ENCODE measurements at places on chromosomes 6 and 20.

DNA sequence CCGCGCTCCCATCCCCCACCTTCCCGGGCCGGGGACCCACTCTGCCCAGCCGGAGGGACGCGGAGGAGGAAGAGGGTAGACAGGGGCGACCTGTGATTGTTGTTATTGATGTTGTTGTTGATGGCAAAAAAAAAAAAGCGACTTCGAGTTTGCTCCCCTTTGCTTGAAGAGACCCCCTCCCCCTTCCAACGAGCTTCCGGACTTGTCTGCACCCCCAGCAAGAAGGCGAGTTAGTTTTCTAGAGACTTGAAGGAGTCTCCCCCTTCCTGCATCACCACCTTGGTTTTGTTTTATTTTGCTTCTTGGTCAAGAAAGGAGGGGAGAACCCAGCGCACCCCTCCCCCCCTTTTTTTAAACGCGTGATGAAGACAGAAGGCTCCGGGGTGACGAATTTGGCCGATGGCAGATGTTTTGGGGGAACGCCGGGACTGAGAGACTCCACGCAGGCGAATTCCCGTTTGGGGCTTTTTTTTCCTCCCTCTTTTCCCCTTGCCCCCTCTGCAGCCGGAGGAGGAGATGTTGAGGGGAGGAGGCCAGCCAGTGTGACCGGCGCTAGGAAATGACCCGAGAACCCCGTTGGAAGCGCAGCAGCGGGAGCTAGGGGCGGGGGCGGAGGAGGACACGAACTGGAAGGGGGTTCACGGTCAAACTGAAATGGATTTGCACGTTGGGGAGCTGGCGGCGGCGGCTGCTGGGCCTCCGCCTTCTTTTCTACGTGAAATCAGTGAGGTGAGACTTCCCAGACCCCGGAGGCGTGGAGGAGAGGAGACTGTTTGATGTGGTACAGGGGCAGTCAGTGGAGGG is 2.8 kb downstream of the SOX4 start:
- DNase-seq: peak; percentile 16

- peak; percentile 78 for DNase-seq
These were observed 5.6 kb upstream of the PHACTR3 start for GRCh38 chr20:59598625-59599310.

GRCh38 chr6:137873273-137873762 is 6.3 kb downstream of the TNFAIP3 start:
- DNase-seq: no peak

GRCh38 chr6:36984581-36985416 is 1.2 kb downstream of the MTCH1 start:
- DNase-seq: peak; percentile 30

DNA sequence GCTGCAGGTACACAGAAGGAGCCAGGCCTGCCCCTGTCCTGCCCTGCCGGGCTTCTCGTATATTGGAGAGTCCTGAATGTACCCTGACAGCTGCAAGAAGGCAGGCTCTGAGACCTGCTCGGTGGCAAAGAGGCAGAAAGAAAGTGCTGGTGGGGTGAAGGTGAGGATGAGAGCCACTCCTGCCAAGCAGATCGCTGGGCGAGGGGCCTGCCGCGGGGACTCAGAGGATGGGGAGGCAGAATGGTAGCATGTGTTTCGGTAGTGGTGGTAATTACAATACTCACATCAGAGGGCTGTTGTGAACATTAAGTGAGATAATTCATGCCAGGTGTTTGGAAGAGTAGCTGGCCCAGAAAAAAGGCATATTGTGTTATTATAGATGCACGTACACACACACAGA is 56.6 kb upstream of the SLC22A23 start:
- DNase-seq: no peak

DNA sequence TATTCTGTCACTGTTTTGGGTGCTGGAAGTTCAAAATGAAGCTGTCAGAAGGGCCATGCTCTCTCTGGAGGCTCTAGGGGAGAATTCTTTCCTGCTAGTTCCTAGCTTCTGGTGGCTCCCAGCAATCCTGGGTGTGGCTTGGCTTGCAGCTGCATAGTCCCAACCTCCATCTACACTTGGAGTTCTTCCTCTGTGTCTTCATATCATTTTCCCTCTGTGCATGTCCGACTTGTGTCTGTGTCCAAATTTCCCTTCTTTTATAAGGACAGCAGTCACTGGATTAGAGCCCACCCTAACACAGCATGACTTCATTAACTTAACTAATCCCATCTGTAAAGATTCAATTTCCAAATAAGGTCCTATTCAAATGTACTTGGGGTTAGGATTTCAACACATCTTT is 23.3 kb upstream of the ENPP1 start:
- DNase-seq: no peak

GRCh38 chr6:167510648-167511047 is 185.8 kb downstream of the TTLL2 start:
- DNase-seq: no peak

DNA sequence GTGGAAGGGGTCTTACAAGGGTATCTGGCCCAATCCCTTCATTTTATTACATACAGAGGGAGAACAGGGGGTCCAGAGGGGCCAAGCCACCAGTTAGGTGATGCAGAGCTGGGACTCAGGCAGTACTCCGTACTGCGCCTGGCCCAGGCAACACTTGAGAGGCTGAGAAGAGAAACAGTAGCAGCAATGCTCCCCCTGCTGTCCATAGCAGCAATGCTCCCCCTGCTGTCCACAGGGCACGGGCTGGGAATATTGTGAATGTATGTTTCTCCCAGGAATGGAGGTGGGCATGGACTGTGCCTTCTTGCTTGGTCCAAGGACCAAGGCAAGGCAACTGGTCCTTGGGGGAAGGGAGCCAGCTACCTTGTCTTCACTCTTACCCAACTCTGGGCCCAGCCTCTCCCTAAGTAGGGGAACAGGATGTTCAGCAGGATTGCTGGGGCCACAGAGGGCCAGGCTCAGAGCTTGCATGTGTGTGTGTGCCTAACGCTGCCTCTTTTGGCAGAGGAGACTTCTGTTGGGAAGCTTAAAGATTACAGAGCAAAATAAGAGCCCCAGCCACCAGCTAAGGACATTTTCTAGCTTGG is 14.8 kb upstream of the FAM83C start:
- peak; percentile 80 for DNase-seq

- DNase-seq: no peak
These were observed 13.3 kb downstream of the DUSP22 start for GRCh38 chr6:305371-306206.

DNA sequence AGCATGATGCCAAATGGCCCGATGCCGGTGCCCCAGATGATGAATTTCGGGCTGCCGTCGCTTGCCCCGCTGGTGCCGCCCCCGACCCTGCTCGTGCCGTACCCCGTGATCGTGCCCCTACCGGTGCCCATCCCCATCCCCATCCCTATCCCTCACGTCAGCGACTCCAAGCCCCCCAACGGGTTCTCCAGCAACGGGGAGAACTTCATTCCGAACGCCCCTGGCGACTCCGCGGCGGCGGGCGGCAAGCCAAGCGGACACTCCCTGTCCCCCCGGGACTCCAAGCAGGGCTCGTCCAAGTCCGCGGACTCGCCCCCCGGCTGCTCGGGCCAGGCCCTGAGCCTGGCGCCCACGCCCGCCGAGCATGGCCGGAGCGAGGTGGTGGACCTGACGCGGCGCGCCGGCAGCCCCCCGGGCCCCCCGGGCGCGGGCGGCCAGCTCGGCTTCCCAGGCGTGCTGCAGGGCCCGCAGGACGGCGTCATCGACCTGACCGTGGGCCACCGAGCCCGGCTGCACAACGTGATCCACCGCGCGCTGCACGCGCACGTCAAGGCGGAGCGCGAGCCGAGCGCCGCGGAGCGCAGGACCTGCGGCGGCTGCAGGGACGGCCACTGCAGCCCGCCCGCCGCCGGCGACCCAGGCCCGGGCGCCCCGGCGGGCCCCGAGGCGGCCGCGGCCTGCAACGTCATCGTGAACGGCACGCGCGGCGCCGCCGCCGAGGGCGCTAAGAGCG is 144.6 kb downstream of the SOBP start:
- DNase-seq: no peak

DNA sequence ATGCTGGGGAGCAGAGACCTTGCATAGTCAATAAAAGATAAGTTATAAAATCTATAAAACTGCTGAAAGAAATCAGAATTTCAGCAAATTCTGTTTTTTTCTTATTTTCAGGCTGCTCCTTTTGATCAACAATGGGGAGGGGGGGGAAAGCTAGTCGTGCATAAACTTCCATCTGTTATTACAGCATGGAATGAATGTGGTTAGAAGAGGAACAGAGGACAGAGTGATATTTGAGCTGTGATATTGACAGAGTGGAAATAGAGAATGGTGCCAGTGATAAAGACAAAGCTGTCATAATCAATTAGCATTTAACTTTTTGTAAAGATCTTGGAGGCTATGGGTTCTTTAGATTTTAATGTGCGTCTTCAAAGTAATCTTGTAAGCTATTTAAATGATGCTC is 43.4 kb upstream of the QKI start:
- no peak for DNase-seq

- no peak for DNase-seq
These were observed 32.9 kb downstream of the TBPL1 start for GRCh38 chr6:133985970-133986369.

GRCh38 chr20:59993736-59994430 is 35.7 kb downstream of the CDH26 start:
- DNase-seq: no peak

DNA sequence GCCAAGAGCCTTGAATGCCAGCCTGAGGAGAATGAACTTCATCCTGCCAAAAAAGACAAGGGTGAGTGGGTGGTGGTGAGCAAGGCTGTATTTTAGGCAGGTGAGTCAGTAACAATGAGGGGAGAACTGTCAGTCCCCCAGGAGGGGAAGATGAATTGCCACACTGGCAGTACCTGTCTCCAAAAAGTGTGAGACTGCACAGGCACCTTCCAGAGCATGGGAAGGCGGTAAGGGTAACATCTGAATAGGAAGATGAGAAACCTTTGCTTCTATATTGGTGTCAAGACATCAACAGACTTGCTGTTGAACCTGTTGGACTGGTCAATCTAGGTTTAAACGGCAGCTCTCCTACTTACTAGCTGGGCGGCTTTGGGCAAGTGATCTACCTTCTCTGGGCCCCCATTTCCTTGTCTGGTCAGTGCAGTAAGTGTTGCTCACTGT is 30.9 kb downstream of the STK35 start:
- no peak for DNase-seq

DNA sequence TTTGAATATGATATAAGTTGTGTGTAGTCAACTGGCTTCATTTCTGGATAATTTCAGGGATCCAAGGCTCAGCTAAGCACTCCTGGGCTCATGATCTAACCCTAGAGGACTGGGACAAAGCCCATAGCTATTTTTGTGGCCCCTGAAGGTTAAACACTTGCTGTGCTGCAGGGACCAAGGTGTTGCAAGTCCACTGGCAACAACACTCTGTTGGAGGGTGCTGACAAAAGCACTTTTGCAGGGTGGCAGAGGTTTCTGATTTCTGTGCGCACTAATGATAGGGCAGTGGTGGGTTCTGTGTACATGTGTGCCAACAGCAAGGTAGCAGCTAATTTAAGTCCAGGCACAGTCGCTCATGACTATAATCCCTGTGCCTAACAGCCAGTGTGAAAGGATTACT is 445.3 kb upstream of the SYNCRIP start:
- no peak for DNase-seq

- no peak for DNase-seq
These were observed 4.4 kb upstream of the PXDC1 start for GRCh38 chr6:3755637-3756545.

GRCh38 chr6:130928158-130928912 is 101.1 kb downstream of the SMLR1 start:
- DNase-seq: no peak

DNA sequence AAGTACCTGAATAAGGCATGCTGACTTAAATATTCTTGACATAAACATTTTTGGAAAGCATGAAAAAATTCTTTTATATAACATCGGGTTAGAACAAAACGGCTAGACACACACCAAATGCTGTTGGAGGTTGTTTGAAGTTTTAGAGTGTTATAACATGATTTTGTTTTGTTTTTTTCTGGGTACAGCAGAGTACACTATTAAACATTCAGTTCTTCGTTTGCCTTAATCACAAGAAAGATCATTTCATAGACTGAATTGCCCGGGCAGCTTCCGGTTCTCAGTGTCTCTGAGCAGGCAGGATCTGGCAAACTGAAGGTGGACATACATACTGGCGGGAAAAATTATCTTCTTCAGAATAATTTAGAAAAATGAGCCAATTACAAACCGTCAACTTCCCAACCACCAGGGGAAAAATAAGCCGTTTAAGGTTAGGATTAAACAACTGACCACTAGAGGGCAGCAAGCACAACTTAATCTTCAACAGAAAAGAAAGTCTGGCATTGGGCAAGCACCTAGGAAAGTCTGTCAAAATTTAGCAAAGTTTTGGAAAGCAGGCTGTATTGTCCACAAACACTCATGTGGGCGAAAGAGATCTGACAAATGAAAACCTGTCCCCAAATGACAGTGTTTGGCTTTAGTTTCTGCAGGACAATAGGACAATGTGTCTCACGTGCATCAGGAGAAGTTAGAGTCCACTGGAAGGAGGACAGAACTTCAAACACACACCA is 15.0 kb downstream of the ZNF217 start:
- peak; percentile 67 for DNase-seq

DNA sequence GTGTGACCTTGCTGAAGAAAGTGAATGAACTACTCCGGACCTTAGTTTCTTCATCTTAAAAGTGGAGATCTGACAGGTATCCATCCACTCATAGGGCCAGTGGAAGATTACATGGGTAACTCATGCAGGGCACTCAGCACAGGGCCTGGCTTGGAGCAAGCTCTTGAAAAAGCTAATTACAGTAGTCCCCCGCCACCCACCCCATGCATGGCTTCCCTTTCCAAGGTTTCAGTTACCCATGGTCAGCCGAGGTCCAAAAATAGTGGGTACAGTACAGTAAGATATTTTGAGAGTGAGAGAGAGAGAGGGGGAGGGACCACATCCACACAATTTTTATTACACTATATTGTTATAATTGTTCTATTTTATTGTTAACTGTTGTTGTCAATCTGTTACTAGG is 7.1 kb upstream of the PMEPA1 start:
- no peak for DNase-seq

DNA sequence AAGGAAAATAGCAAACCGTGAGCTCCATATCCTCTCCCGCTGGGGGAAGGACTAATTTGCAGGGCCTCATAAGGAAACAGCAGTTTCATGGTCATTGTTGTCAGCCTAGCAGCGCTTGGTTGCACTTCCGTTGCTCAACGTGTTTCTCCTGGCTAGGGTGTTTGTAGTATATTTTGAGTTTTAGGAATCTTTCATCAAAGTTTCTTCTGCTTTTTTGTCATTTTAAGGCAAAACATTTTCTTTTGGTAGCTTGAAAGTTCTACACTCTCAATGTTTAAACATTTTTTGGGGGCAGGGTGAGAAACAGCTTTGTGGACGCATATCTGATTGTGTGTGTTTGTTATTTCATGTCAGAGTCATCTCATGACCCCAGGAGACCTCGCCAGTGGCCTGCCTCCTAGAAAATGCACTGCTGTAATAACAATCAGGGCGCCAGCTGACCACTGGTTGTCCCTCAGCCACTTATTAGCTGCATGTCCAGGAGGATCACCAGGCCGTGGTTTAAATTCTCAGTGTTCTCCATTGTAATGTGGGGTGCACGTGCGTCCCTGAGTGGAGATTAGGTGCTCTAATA is 20.6 kb downstream of the JARID2 start:
- no peak for DNase-seq

- no peak for DNase-seq
These were observed 38.5 kb downstream of the EDN1 start for GRCh38 chr6:12328701-12329100.

- no peak for DNase-seq
These were observed 94.4 kb downstream of the TOX2 start for GRCh38 chr20:44008806-44009678.

- DNase-seq: no peak
These were observed 22.2 kb downstream of the SAMHD1 start for GRCh38 chr20:36929290-36929689.

All from HEK293T (cell line).